ENCODE measurements at places on chromosomes 13 and 19.

DNA sequence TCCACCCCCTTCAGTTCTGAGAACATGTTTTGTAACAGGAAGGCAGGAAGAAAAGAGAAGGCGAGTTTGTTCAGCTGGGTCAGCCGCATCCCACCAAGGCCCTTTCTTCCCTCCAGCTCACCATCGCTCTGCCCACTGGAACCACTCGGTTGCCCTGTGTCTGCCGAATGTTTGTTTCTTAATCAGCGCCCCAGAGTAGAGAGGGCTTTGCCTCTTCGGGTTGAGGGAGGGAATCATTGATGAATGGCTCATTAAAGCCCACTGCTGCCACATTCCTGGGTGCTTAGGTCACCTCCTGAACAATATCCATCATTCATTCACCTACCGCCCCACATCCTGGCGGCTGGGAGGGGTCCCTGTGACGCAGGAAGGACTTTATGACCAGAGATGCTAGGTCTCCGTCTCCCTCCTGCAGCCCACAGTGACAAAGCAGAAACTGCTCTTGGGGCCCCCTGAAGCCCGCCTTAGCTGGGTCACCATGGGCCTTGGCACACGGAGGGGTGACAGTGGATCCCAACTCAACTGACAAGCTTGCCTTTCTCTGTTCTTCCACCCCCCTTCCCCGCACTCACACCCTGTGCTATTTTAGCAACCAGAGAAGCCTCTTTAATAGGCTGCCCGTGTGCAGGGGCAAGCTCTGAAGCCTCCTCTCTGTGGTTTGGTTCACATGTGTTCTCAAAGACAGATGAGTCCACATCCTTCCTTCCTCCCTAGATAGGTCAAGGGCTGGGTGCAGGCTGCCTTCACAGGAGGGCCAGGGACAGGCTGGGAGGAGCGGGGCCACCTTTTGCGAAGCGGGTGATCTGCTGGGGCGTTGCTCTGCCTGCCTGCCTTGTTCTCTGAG is 46.2 kb downstream of the ACTN4 start:
- H3K4me3 ChIP-seq, result peak overlapping the region; percentile 69
- peaks cover 73% of the 10 kb centered on the region for H3K4me1 ChIP-seq
- peak; percentile 25 for DNase-seq
- no peaks in the 10 kb centered on the region for H3K27me3 ChIP-seq

- H3K36me3 ChIP-seq, result peaks cover 10% of the 10 kb centered on the region
- no peak overlapping the region for H3K27ac ChIP-seq
- DNase-seq, result no peak
- H3K27me3 ChIP-seq, result no peaks in the 10 kb centered on the region
- H3K4me1 ChIP-seq, result no peaks in the 10 kb centered on the region
These were observed 136.0 kb downstream of the KDM4B start for GRCh38 chr19:5104871-5105351.

- no peaks in the 10 kb centered on the region for H3K27me3 ChIP-seq
- H3K4me1 ChIP-seq, result no peaks in the 10 kb centered on the region
- H3K4me3 ChIP-seq, result no peak overlapping the region
- no peak overlapping the region for H3K27ac ChIP-seq
These were observed 1721.8 kb downstream of the PCDH9 start for GRCh38 chr13:65508338-65508737.

- H3K27me3 ChIP-seq, result peaks cover 22% of the 10 kb centered on the region
- H3K4me1 ChIP-seq, result peaks cover 26% of the 10 kb centered on the region
- peak overlapping the region; percentile 79 for H3K4me3 ChIP-seq
- peak overlapping the region; percentile 67 for H3K27ac ChIP-seq
- peaks cover 13% of the 10 kb centered on the region for H3K36me3 ChIP-seq
These were observed 13.0 kb downstream of the TMEM160 start for GRCh38 chr19:47035127-47036096.

- DNase-seq, result no peak
- peaks cover 25% of the 10 kb centered on the region for H3K4me1 ChIP-seq
- H3K27me3 ChIP-seq, result no peaks in the 10 kb centered on the region
- H3K27ac ChIP-seq, result peak overlapping the region; percentile 90
- H3K36me3 ChIP-seq, result peaks cover 34% of the 10 kb centered on the region
- peak overlapping the region; percentile 32 for H3K4me3 ChIP-seq
These were observed 12.6 kb downstream of the MKNK2 start for GRCh38 chr19:2038284-2039088.

GRCh38 chr19:48644839-48645619 is 958 bp downstream of the CA11 start:
- peak; percentile 56 for DNase-seq
- peaks cover 11% of the 10 kb centered on the region for H3K36me3 ChIP-seq
- peak overlapping the region; percentile 84 for H3K27ac ChIP-seq

DNA sequence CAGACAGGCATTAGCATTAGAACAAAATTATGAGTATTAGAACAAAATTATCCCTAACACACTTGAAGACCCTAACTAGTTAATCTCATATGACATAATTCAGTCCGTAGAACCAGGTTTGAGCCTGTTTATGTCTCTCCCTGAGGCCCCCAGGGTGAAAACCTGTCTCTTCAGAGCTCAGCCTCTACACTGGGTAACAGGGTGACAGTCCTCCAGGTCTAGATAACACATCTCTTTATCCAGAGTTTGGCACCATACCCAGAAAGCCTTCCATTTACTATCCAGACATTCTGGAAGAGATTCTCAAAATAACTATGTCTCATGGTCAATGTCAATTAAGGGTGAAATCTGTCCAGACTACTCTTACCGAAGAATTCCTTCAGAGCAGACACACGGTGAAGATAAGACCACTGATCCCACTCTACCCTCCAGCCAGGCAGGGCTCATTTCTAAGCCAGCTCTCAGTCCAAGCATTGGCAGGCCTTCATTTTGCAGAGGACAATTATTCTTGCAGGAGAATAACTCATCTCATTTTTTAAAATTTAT is 1195.3 kb downstream of the EFNB2 start:
- H3K27me3 ChIP-seq, result no peaks in the 10 kb centered on the region
- no peak overlapping the region for H3K27ac ChIP-seq
- no peak overlapping the region for H3K4me3 ChIP-seq
- no peaks in the 10 kb centered on the region for H3K4me1 ChIP-seq
- no peaks in the 10 kb centered on the region for H3K36me3 ChIP-seq

GRCh38 chr19:51086153-51086850 is 3.6 kb upstream of the KLK14 start:
- peaks cover 26% of the 10 kb centered on the region for H3K27me3 ChIP-seq
- no peaks in the 10 kb centered on the region for H3K4me1 ChIP-seq
- H3K4me3 ChIP-seq, result no peak overlapping the region
- no peak for DNase-seq
- peaks cover 1% of the 10 kb centered on the region for H3K36me3 ChIP-seq

- no peaks in the 10 kb centered on the region for H3K27me3 ChIP-seq
- no peak for DNase-seq
- H3K4me3 ChIP-seq, result peak overlapping the region; percentile 43
- peaks cover 67% of the 10 kb centered on the region for H3K4me1 ChIP-seq
- peak overlapping the region; percentile 52 for H3K27ac ChIP-seq
- peaks cover 9% of the 10 kb centered on the region for H3K36me3 ChIP-seq
These were observed 161.7 kb downstream of the KLF12 start for GRCh38 chr13:73972545-73972944.

- H3K4me1 ChIP-seq, result peaks cover 19% of the 10 kb centered on the region
- H3K4me3 ChIP-seq, result no peak overlapping the region
- peaks cover 6% of the 10 kb centered on the region for H3K27me3 ChIP-seq
- DNase-seq, result no peak
- H3K36me3 ChIP-seq, result peaks cover 4% of the 10 kb centered on the region
These were observed 246.5 kb downstream of the DCT start for GRCh38 chr13:94232956-94233355.

- H3K36me3 ChIP-seq, result no peaks in the 10 kb centered on the region
- peaks cover 10% of the 10 kb centered on the region for H3K27me3 ChIP-seq
- no peaks in the 10 kb centered on the region for H3K4me1 ChIP-seq
- no peak overlapping the region for H3K27ac ChIP-seq
These were observed 8.6 kb downstream of the OR7C2 start for GRCh38 chr19:14949876-14950275.

- peaks cover 5% of the 10 kb centered on the region for H3K36me3 ChIP-seq
- DNase-seq, result no peak
- no peaks in the 10 kb centered on the region for H3K27me3 ChIP-seq
- H3K4me1 ChIP-seq, result peaks cover 63% of the 10 kb centered on the region
These were observed 15.6 kb downstream of the TUBGCP3 start for GRCh38 chr13:112572366-112572765.

GRCh38 chr13:42971691-42972347 is 20.2 kb downstream of the EPSTI1 start:
- no peak for DNase-seq
- H3K27ac ChIP-seq, result no peak overlapping the region
- peaks cover 8% of the 10 kb centered on the region for H3K36me3 ChIP-seq
- H3K27me3 ChIP-seq, result no peaks in the 10 kb centered on the region

DNA sequence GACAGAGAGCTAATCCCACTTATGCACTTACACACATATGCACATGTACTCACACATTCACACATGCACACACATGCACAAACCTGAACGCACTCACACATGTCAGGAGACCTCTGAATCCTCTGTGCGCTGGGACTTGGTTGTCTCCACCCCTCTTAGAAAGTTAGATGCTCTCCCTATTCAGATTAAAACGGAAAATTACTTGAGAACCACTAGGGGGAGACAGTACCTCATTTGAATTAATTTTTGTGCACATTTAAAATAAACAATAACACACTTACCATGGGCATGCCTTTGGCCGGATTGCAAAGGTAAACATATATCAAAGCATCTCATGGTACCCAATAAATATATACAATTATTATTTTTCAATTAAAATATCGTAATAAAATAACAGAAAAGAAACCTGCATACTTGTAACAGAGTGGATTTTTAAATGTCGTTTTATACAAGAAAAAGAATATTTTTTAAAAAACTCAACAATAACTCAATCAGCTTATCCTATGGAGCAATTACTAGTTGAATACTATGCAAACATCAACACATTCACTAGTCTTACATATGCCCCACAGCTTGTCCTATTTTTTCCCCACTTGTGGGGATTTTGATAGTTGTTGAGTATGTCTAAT is 9.5 kb upstream of the LILRB4 start:
- H3K4me1 ChIP-seq, result no peaks in the 10 kb centered on the region
- no peaks in the 10 kb centered on the region for H3K36me3 ChIP-seq
- H3K27me3 ChIP-seq, result peaks cover 12% of the 10 kb centered on the region
- DNase-seq, result no peak

- peaks cover 2% of the 10 kb centered on the region for H3K36me3 ChIP-seq
- no peak overlapping the region for H3K27ac ChIP-seq
- no peaks in the 10 kb centered on the region for H3K27me3 ChIP-seq
These were observed 548.5 kb upstream of the SLC10A2 start for GRCh38 chr13:103614761-103615160.

GRCh38 chr19:5680084-5680436 is 256 bp downstream of the MICOS13 start:
- peaks cover 29% of the 10 kb centered on the region for H3K4me1 ChIP-seq
- H3K36me3 ChIP-seq, result peaks cover 20% of the 10 kb centered on the region
- peak overlapping the region; percentile 96 for H3K27ac ChIP-seq
- no peaks in the 10 kb centered on the region for H3K27me3 ChIP-seq

GRCh38 chr13:106573284-106573846 is 5.4 kb upstream of the ARGLU1 start:
- H3K27ac ChIP-seq, result no peak overlapping the region
- H3K4me1 ChIP-seq, result peaks cover 4% of the 10 kb centered on the region
- H3K27me3 ChIP-seq, result no peaks in the 10 kb centered on the region
- no peak for DNase-seq
- no peak overlapping the region for H3K4me3 ChIP-seq

DNA sequence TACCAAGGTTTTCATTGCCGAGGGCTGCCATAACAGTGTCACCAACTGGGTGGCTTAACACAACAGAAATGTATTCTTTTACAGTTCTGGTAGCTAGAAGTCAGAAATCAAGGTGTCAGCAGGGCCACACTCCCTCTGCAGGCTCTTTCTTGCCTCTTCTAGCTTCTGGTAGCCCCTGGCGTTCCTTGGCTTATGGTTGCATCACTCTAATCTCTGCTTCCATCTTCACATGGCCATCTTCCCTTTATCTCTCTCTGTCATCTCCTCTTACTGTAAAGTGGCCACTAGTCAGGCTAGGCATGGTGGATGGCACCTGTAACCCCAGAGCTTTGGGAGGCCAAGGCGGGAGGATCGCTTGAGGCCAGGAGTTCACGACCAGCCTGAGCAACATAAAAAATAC is 38.0 kb upstream of the MRI1 start:
- no peak for DNase-seq
- H3K4me3 ChIP-seq, result no peak overlapping the region
- H3K4me1 ChIP-seq, result peaks cover 9% of the 10 kb centered on the region
- H3K27me3 ChIP-seq, result peaks cover 10% of the 10 kb centered on the region
- no peak overlapping the region for H3K27ac ChIP-seq
- no peaks in the 10 kb centered on the region for H3K36me3 ChIP-seq

DNA sequence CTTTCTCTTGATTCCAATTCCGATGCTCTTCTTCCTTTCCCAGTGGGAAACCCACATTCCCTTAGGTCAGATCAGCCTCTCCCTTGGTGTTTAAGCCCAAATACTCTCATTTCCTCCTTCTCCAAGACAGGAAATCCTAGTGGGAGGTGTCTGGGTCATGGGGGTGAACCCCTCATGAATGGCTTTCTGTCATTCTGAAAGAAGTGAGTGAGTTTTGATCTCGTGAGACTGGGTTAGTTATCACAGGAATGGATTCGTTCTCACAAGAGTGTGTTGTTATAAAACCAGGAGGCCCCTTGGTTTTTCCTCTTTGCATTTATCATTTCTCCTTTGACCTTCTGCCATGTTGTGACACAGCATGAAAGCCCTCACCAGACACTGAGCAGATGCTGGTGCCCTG is 76.2 kb upstream of the MTIF3 start:
- H3K4me3 ChIP-seq, result no peak overlapping the region
- H3K27ac ChIP-seq, result no peak overlapping the region
- peaks cover 25% of the 10 kb centered on the region for H3K27me3 ChIP-seq
- no peak for DNase-seq
- H3K4me1 ChIP-seq, result no peaks in the 10 kb centered on the region
- peaks cover 1% of the 10 kb centered on the region for H3K36me3 ChIP-seq

GRCh38 chr19:43673637-43674036 is 3.7 kb upstream of the PLAUR start:
- H3K4me3 ChIP-seq, result no peak overlapping the region
- peaks cover 22% of the 10 kb centered on the region for H3K4me1 ChIP-seq
- peaks cover 3% of the 10 kb centered on the region for H3K36me3 ChIP-seq
- no peak overlapping the region for H3K27ac ChIP-seq
- no peaks in the 10 kb centered on the region for H3K27me3 ChIP-seq

DNA sequence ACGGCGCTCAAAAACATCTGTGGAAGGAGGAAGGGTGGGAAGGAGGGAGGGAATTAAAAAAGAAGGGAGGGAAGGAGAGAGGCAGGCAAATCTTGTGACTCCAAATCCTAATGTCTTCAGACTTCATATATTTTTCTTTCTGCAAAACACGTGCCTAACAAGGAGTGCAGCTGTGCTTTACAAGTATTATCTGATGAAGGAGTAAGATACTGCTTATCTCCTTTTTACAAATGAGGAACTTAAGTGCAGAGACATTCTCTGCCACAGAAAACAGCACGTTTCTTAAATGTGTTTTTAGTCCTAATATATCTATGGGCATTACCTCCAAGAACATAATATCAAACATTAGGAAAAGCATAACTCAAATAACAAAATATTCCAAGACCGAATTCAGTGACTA is 6.5 kb downstream of the FLT3 start:
- DNase-seq, result no peak
- H3K4me1 ChIP-seq, result no peaks in the 10 kb centered on the region
- H3K4me3 ChIP-seq, result no peak overlapping the region
- H3K36me3 ChIP-seq, result peaks cover 2% of the 10 kb centered on the region
- H3K27me3 ChIP-seq, result peaks cover 66% of the 10 kb centered on the region
